ENCODE measurements at places on chromosomes 16 and 17.

GRCh38 chr17:2800367-2800766 is 4.1 kb downstream of the RAP1GAP2 start:
- no peak overlapping the region for H3K27ac ChIP-seq
- no peak for DNase-seq
- no peaks in the 10 kb centered on the region for H3K27me3 ChIP-seq
- no peaks in the 10 kb centered on the region for H3K4me1 ChIP-seq
- no peak overlapping the region for H3K4me3 ChIP-seq

- no peak overlapping the region for H3K27ac ChIP-seq
- no peaks in the 10 kb centered on the region for H3K36me3 ChIP-seq
- no peaks in the 10 kb centered on the region for H3K4me1 ChIP-seq
- DNase-seq, result no peak
Measured at GRCh38 chr16:57514791-57515600, 21.4 kb downstream of the CCDC102A start.

- peak overlapping the region; percentile 39 for H3K27ac ChIP-seq
- H3K4me1 ChIP-seq, result peaks cover 9% of the 10 kb centered on the region
- no peak overlapping the region for H3K4me3 ChIP-seq
- no peak for DNase-seq
Measured at GRCh38 chr17:61416211-61416539, 16.5 kb downstream of the TBX2 start.

DNA sequence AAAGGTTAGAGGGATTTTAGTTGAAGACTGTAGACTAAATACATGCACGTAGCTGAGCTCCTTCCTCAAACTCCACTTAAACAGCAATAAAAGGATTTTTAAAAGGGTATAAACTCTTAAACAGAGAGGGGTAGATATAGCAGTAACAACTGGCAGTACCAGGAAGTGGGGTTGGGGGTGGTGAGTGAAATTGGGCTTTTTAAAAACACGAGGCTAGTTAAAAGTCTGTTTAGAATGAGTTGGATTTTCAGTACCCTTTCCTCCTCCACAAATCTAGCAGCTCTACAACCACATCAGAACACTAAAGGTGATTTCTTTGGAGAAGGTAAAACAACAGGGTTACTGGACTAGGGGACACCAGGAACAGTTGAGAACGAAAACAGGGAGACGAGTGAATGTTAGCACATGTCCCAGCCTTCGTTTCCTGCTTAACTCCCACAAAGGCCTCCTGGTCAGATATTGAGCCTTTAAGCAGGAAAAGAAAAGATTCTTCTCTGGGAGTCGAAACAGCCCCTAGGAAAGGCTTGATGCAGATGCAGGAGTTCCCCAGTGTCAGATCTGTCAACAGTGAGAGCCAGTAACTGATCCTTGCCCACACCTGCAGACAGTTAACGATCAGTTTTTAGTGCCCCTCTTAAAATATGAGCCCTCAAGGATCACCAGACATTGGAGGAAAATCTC is 13.8 kb downstream of the NETO2 start:
- no peaks in the 10 kb centered on the region for H3K4me1 ChIP-seq
- H3K27me3 ChIP-seq, result no peaks in the 10 kb centered on the region
- no peak for DNase-seq
- H3K4me3 ChIP-seq, result no peak overlapping the region
- H3K27ac ChIP-seq, result no peak overlapping the region

DNA sequence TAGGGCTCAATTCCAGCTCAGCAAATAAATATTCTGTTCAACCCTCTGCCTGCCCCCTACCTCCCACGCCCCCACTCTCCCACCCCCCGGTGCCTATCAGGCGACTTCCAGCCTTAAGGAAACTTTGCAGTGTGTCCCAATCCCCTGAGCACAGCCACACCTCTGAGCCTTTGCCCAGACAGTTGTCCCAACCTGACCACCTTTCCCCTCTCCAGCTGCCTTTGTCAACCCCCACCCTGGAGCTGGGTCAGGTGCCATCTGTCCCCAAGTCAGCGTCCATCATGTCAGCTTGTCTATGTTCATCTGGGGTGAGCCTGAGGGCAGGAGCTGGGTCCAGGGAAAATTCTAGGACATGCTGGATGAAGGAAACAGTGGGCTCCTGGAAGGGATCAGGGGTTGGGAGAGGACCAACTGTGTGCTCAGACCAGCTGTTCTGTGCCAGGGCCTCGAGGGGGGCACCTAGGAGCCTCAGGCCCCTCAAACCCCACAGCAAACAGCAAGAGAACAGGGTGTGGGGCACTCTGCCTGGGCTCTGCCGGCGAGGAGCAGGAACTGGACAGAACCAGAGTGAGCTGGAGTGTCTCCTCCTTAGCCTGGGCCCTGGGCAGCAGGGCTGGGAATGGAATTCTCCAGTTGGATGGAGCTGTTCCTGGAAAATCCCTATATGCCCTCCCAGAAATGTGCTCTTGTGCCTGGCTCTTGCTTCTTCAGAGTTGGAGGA is 17.8 kb downstream of the CDH16 start:
- no peaks in the 10 kb centered on the region for H3K27me3 ChIP-seq
- peak overlapping the region; percentile 81 for H3K27ac ChIP-seq
- H3K4me1 ChIP-seq, result peaks cover 46% of the 10 kb centered on the region
- DNase-seq, result peak; percentile 65
- H3K36me3 ChIP-seq, result no peaks in the 10 kb centered on the region

GRCh38 chr17:31452101-31452500 is 60.6 kb downstream of the RAB11FIP4 start:
- no peak overlapping the region for H3K4me3 ChIP-seq
- H3K27me3 ChIP-seq, result no peaks in the 10 kb centered on the region
- no peaks in the 10 kb centered on the region for H3K4me1 ChIP-seq
- no peaks in the 10 kb centered on the region for H3K36me3 ChIP-seq
- no peak for DNase-seq

DNA sequence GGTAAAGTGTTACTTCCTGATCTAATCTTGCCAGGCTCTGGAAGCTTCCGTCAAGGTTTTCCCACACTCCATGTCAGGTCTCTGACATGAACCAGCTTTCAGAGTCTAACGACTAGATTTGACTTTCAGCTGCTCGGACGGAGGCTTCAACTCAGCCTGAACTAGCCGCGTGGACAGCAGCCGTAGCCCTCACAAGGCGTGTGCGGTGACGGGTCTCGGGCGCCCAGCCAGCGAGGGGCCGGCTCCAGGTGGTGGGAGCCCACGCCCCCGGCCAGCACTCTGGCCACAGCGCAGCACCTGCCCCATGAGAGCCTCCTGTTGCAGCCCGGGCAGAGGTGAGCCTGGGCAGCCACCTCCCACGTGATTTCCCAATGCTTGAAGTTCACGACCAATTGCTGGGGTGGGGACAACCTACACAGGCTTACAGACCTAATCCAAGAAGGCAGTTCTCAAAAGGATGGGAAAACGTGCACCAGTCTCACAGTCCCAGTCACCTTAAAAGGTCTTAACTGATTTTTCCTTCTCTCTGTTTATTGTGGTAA is 45.5 kb downstream of the TBC1D16 start:
- DNase-seq, result peak; percentile 51
- H3K36me3 ChIP-seq, result no peaks in the 10 kb centered on the region
- H3K4me1 ChIP-seq, result peaks cover 62% of the 10 kb centered on the region
- H3K27me3 ChIP-seq, result no peaks in the 10 kb centered on the region

Measured in ovary (tissue), 10 donors.